ENCODE measurements at places on chromosomes 12 and 14.

DNA sequence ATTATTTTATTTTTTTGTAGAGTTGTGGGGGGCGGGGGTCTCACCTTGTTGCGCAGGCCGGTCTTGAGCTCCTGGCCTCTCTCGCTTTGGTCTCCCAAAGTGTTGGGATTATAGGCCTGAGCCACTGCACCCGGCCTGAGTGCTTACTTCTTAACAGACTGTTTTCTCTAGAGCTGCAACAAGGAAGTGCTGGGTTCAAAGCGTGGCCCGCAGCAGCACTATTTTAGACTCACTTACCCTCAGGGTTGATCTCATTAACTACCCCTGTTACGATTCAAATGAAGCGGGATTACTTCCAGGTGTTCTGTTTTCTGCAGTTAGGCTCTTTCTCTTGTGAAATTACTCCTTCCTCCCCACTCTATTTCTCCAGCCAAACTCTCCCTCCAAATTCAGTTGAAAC, 8.7 kb downstream of the A2ML1 start:
- no peaks in the 10 kb centered on the region for H3K36me3 ChIP-seq
- H3K27ac ChIP-seq, result no peak overlapping the region
- H3K4me1 ChIP-seq, result no peaks in the 10 kb centered on the region
- H3K4me3 ChIP-seq, result no peak overlapping the region
- DNase-seq, result no peak
- peaks cover 23% of the 10 kb centered on the region for H3K27me3 ChIP-seq

DNA sequence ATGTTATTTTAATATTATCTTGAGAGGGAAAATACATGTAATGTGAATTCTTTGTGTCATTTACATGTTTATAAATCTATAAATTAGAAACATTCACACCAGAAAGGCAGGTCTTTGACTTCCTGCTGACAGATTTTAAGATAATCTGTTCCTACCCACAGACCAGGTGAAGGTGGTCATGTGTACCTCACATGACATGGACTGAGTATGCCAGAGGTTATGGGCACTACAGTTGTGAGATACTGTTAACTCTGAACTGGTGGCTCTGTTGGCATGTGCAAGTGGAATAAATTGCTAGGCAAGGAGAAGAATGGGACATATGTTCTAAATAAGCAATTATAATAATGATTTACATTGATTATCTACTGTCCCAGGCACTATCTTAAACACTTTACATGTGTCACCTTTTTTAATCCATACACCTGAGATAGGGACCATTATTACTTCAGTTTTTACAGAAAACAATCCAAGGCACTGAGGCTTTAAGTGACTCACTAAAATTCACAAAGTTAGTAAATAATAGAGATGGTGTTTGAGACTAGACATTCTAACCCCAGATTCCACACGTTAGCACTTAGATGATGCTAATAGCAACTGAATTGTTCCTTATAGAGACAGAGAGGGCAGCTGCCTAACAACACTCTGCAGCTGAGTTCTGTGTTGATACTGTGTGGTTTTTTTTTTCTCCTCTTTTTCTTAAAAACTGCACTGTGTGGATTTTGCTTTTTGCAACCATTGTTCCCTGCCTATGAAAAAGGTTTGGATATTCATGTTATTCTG, 23.8 kb downstream of the SLC16A7 start:
- peaks cover 3% of the 10 kb centered on the region for H3K36me3 ChIP-seq
- H3K27me3 ChIP-seq, result no peaks in the 10 kb centered on the region
- DNase-seq, result no peak
- no peak overlapping the region for H3K4me3 ChIP-seq

- no peaks in the 10 kb centered on the region for H3K27me3 ChIP-seq
- DNase-seq, result no peak
- no peak overlapping the region for H3K27ac ChIP-seq
- no peak overlapping the region for H3K4me3 ChIP-seq
- no peaks in the 10 kb centered on the region for H3K4me1 ChIP-seq
Measured at GRCh38 chr12:65372574-65372973, 94.1 kb downstream of the MSRB3 start.

DNA sequence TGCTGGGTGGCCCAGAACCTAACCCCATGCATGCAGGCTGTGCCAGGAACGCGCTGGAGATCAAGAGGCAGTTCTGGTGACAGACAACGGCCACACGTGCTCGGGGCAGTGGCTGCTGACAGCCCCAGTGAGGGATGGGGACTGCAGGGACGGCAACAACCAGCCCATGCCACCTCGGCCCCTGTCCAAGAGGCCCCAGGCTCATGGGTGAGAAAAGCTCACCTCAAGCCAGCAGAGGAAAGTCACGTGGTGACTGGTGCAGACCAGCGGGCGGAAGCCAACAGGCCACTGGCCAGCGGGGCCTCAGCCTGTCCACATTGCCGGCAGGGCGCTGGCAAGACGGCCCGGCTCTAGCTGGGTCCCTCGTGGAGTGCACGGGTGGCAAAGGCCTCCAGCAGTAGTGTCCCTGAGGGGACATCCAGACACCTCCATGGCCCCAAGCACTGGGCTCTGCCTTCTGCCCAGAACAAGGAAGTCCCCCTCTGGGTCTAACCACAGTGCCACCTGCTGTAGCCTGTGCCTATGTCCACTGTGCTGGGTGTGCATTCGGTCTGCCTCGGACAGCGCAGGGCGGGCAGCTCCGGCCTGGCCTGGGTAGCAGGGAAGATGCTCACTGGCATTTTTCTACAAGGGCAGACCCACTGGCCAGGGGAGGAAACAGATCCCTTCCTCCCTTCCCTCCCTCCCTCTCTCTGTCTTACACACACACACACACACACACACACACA, 134.1 kb downstream of the NCOR2 start:
- peaks cover 19% of the 10 kb centered on the region for H3K36me3 ChIP-seq
- no peak overlapping the region for H3K4me3 ChIP-seq
- no peaks in the 10 kb centered on the region for H3K4me1 ChIP-seq
- H3K27ac ChIP-seq, result no peak overlapping the region

DNA sequence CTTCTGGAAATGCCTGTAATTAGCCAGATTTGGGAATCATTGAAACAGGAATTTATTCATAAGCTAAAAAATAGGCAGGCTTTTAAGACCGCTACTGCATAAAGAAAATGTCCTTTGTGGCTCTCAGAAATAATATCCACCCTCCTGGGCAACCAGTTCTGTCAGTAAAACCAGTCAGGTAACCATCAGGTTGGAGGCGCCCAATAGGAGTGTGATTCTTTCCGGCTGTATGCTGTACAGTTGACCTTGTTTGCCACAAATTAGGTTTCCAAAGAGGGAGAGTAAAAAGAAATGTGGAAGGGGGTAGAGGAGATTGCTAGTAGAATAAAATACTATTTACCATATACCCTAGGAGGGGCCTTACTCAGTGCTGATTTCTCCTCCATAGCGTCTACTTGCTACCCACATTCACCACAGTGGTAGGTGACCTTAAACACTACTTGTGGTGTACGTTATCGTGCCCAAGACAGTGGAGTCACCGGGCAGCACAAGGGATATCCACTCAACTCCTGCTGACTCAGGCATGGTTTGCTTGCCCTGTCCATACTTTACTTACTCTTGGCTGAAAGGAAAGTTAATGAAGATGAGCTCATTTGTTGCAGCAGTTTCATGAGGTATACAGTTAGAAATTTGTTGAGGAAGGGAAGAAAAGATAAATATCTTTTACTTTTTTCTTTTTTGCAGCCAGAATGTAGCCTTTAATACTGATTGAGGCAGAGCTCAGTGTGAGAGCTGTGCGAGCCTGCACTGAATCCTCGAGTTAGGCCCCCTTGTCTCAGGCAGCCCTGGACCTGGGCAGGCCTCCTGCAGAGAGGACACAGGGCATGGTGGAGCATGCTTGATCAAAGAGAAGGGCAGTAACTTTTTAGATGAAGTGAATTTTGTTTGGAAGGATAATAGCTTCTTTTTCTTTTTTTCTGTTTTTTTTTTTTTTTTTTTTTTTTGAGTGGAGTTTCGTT, 76.7 kb downstream of the DIP2B start:
- peaks cover 13% of the 10 kb centered on the region for H3K4me1 ChIP-seq
- H3K36me3 ChIP-seq, result peaks cover 8% of the 10 kb centered on the region
- no peak overlapping the region for H3K27ac ChIP-seq
- no peaks in the 10 kb centered on the region for H3K27me3 ChIP-seq
- DNase-seq, result no peak
- no peak overlapping the region for H3K4me3 ChIP-seq

- no peak overlapping the region for H3K4me3 ChIP-seq
- DNase-seq, result no peak
- H3K27me3 ChIP-seq, result no peaks in the 10 kb centered on the region
- no peaks in the 10 kb centered on the region for H3K4me1 ChIP-seq
- H3K36me3 ChIP-seq, result no peaks in the 10 kb centered on the region
Measured at GRCh38 chr12:44143175-44143574, 307.3 kb downstream of the TMEM117 start.

GRCh38 chr12:51055060-51055459, 6.9 kb downstream of the LETMD1 start:
- peaks cover 42% of the 10 kb centered on the region for H3K36me3 ChIP-seq
- H3K27me3 ChIP-seq, result no peaks in the 10 kb centered on the region
- no peak for DNase-seq
- peaks cover 10% of the 10 kb centered on the region for H3K4me1 ChIP-seq
- no peak overlapping the region for H3K27ac ChIP-seq
- no peak overlapping the region for H3K4me3 ChIP-seq

- H3K36me3 ChIP-seq, result no peaks in the 10 kb centered on the region
- no peaks in the 10 kb centered on the region for H3K4me1 ChIP-seq
- no peak overlapping the region for H3K27ac ChIP-seq
- no peak for DNase-seq
- H3K4me3 ChIP-seq, result no peak overlapping the region
- peaks cover 7% of the 10 kb centered on the region for H3K27me3 ChIP-seq
Measured at GRCh38 chr12:2475984-2476383, 318.8 kb upstream of the FKBP4 start.

All from activated naive CD4-positive, alpha-beta T cell treated with anti-CD3 and anti-CD28 coated beads, Interleukin-2, amount 10 ng/mL, durations not matched to agents 7 days and 5 days (primary cell).